ENCODE measurements at places on chromosomes 7 and 10.

- no peak for DNase-seq
Observed at GRCh38 chr10:119465085-119465484, 77.4 kb downstream of the RGS10 start.

- DNase-seq, result no peak
Observed at GRCh38 chr7:66553001-66553400, 75.7 kb upstream of the KCTD7 start.

DNA sequence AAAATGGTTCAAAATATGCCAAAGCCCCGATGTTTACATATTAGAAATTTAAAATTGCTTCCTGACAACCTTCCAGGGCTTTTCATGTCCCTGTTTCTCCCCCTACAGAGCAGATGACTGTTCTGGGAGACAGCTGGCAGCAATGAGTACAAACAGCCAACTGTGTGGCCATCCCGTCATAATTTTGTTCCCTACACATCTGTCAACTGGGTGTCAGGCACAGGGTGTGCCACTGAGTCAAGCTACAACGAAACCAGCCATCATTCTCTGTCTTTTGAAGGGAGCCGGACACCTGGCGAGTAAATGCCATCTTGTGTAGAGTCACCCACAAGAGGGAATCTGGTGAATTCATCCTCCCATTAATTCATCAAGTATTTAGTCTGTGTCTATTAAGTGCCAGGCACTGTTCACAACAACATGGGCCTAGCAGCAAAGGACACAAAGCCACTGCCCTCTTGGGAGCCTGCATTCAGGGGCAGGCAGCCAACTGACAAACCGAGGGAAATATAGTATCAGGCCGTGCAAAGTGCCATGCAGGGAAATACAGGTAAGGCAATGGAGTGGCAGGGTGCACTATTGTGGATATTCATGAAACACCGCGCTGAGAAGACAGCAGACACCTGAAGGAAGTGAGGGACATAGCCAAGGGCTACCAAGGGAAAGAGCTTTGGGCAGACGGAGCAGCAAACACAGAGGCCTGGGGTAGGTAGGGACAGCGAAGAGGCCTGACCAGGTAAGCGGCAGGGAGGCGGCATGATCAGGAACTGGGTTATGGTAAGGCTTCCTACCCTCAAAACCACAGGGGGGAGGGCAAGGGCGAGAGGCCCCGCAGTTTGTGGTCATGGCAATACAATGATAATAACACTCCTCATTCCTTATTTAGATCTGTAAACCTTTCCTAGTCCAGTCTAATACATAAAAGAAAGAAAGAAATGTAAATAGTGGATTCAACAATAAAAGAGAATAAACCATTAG is 213.6 kb downstream of the FAM107B start:
- DNase-seq, result no peak

GRCh38 chr7:4809091-4809591 is 33.7 kb downstream of the AP5Z1 start:
- DNase-seq, result no peak

DNA sequence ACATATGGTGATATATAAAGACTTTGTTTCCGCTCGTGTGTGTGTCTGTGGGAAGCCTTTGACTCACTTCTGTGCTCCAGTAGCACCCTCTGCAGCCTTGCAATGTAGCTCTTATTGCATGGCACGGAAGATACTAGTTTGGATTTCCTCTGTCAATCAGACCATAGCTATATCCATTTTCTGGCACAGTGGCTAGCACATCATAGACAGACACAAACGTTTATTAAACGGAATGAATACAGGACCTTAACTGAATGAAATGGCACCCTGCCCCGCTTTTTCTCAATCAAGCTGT is 124.0 kb upstream of the PTPN20 start:
- DNase-seq, result no peak

- DNase-seq, result no peak
Observed at GRCh38 chr7:970744-971143, 4.6 kb downstream of the COX19 start.

GRCh38 chr7:25025218-25025671 is 45.3 kb upstream of the OSBPL3 start:
- no peak for DNase-seq

GRCh38 chr7:16069998-16070397 is 351.3 kb downstream of the CRPPA start:
- DNase-seq, result no peak

Data from COR-L47 (cell line).